ENCODE measurements at places on chromosomes 6 and 20. TPM values are rescaled to one million over a fixed set of nuclear protein-coding genes. Genes with fewer than 3 reads are reported as not detected.

BPI gene
- not detected for total RNA-seq

EYS gene
- total RNA-seq = 13.2 TPM

DNA sequence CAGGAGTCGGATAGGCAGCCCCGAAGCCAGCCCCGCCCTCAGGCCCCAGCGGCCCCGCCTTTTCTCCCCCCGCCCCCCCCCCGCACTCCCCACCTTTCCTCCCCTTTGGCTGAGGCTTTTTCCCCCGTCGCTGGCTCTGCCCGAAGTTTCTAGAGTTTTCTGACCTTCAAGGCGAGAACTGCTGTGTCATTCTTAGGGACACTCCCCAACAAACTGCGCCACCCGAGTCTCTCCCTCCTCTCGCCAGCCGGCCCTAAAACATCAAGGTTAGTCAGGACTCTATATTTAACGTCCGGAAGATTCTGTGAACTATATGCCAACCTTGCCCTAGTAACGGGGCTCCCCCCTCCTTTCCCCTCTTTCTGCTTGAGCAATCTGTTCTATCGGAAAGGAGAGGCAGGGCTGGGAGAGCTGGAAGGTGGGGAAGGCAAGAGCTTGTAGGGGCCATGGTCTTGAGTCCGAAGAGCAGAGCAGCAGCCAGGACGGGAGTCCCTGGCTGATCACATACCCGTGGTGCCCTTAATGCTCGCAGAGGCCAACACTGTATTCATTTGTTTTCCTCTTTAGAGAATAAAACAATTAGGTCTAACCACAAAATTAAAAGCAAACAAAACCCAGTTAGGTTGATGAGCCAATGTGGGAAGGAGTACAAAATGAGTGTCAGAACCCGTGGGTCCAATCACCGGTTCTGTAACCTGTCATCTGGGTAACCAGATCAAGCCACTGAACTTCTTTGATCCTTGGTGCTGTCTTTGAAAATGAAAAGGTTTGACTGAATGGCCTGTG is 5.3 kb upstream of the HSPA1B start:
- DNase-seq = peak; percentile 31

PNPLA1 gene
- not detected for total RNA-seq

C6orf52 gene
- 4.1 TPM for total RNA-seq

DNA sequence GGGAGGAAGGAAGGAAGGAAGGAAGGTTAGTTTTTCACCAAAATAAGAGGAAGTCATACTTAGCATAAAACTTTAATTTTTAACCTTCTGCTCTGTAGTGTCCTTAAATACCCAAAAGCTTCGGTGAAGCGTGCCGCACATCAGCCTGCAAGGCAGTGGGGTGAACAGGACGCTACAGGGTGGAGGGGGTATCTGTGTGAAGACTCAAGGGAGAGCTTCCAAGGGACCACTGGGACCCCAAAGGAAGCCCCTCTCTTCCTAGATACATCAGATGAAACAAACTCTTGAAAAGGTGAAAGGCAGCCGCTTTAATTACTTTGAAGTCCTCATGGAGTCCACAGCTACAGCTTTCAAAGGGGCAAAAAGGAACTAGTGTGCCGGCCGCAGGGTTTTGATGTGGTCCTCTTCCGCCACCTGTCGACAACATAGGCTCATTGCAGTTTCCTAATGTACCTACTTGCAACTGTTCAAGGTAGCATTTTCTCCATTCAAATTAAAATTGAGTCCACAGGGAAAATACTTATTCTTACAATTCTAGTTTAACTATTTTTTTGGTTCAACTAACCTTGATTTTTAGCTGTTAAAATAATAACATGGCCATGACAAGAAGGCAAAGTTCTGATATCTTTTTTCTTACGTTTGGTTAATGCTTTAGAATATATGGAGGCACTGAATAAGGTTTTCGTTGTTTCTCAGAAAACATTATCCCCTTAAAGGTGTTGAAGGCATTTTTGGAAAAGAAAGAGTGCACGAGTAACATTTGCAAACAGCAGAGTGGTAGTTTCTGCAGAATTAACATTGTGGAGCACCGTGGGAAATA is 135.0 kb upstream of the RIPOR2 start:
- DNase-seq = peak; percentile 75

DNA sequence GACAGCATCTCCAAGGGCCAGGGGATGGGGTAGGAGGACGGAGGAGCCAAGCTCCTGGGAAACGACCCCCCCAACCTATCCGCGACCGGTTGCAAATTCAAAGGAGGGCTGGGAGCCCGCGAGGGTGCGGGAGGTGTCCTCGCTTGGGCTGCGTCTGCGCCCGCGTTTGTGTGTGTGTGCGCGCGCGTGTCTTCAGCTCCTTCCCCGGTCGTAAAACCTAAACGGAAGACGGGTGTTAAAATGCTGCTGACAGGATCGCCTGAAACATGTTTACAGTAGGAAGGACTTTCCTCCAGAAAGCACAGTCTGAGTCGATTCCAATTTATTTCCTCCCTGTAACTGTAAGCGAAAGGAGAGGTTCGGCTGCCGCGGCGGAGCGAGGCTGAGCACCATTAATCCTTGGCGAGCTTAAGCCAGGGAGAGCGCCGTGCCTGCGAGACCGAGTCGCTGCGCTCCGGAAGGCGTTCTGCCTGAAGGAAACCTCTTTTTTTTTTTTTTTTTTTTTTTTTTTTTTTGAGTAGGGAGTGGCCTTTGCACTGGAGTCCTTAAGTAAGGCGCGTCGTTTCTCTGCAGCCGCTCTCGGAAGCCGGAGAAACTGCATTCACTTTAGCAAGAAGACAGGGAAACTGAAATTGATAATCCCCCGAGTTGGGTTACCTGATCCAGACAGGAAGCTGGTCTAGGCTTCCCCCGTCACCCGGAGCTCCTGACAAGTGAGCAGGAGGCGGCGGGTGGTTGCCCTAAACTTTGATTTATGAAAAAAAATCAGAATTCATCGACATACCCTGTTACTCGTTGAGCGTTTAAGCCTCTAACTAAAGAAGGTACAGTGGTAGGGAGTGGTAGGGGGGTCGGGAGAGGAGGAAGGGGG is 4.8 kb upstream of the SOX4 start:
- DNase-seq = peak; percentile 70

GRCh38 chr6:73394577-73395354 is at the start of gene DDX43:
TSS of gene DDX43 (plus strand) at chr6:73394828. CDS start at chr6:73394906, 78 bp downstream.
- DNase-seq = no peak

- no peak for DNase-seq
Measured at GRCh38 chr6:157951828-157952227, 29.8 kb upstream of the SYNJ2 start.

DNA sequence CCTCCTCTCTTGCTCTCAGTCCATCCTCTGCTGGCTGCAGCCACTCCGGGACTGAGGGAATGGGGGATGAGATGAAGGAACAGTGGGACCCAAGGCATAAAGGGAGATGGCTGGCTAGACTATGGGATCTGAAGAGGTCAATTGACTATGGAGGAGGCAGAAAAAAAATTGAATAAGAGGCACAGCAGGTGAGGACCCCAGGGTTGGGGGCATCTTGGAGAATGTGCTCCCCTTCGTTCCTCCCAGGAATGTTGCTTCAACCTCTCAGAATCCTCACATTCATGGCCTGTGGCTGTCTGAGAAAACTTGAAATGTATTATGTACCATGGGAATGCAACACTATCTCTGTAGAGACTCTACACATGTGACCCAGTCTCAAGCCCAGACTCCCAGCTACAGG is 121.0 kb downstream of the SLC22A3 start:
- DNase-seq = no peak

All from glutamatergic neuron (in vitro differentiated cells).